IMR-90 (cell line): ENCODE measurements at places on chromosomes 3 and 15. TPM values are rescaled to one million over a fixed set of nuclear protein-coding genes. Genes with fewer than 3 reads are reported as not detected.

DNA sequence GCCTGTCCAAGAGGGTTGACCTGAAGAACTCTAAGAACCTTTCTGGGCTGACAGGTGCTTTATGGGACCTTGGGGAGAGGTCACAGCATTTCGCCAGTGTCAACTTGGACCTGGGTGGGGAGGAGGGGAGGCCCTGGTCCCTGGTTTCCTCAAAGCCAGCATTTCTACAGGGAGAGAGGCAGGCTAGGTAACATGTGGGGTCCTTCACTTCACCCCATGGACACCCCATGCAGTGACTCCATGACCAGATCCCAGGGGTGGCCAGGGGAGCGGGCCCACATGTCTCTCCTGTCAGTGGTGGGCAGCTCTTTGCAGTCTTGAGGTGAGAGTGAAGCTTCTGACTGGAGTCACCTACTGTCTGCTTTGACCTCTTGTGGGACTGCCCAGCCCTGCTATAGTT, 35.8 kb downstream of the GOLGA6L10 start:
- no peak for DNase-seq

DNA sequence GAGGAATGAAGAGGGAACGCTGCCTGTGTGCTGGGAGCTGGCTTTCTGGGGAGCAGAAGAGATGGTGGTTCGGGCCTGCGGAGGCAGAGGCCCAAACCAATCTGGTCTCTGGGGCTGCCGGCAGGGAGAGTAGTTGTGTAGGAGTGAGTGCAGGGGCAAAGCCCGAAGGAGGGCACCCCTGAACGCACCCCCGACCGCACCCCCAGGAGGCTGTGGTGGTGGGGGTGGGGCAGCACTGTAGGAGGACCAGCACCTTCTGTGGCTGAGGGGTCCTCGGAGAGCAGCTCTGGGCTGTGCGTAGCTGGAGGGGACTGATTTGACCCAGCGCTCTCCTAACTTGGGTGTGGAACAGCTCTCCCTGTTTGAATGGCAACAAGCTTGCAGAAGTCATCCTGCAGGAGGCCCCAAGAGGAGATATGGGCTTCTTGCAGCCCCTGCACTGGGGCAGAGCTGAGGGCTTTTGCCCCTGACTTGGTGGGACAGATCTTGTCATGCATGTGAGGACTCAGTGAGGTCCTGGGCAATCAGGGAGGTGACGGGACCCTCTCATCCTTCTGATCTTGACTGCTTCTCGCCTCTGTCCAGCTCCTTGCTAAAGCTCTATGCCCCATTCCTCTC, 26.1 kb downstream of the C15orf39 start:
- DNase-seq, result no peak

GRCh38 chr3:51581524-51581923, 43.0 kb downstream of the RAD54L2 start:
- DNase-seq, result peak; percentile 48

EPHA6 gene
- total RNA-seq, result not detected in 2 replicates

GRCh38 chr3:23676093-23676492, 129.7 kb upstream of the UBE2E1 start:
- peak; percentile 74 for DNase-seq

CAPN3 gene
- under 0.01 and 1.4 TPM in 2 replicates for total RNA-seq

GPR160 gene
- 0.18 and 0.28 TPM in 2 replicates for total RNA-seq

FEZF2 gene
- not detected in 2 replicates for total RNA-seq

- DNase-seq, result no peak
These were observed 102.6 kb upstream of the GAP43 start for GRCh38 chr3:115520651-115521245.

DNA sequence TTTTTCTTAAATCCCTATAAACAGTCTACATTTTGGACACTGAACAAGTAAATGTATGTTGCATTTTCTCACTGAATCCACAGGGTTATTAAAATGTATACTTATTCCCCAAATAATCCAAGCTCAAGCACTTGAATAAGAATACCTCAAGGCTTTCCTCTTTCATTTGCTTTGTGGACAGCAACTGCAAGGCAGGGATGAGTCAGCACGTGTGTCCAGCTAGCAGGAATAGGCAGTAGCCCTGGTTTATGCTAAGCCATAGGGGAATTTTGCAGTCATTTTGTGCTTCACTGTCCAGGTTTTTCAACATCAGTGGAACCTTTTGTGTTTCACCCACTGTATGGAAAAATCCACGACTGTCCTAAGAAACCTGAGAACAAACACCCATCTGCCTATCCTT, 96.7 kb upstream of the KCNMB2 start:
- peak; percentile 74 for DNase-seq

DNA sequence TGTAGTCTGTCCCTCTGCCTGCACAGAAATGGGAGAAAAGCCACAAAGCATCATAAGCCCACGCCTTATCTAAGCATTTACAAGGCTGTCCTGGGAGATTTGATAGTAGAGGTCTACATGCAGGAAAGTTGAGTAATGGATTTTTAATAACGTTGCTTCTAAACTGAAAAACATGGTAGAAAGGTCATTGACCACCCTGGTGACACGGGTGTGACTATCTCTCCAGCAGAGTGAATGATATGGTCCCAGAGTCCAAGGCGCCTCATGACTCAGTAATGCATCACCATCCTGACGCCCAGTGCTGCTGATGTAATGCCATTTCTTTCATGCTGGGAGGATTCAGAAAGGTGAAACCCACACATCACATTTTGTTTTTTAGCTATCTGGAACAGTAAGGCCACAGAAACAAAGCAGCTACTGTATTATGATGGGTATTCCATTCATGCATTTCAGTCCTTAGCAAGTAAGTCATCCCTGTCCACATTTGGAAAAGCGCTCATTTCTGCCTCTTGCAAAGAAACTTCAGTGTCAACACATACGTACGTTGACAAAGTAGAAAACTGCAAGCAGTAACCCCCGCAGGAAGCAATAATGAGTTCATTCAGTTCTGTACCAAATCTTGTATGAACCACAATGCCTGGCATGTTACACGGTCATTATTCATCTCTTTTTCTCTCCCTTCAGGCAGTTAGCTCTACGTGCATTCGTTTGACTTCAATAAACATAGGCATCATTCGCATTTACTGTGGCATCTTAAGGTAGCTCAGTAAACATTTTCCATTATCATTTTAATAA, 483.5 kb downstream of the GABRG3 start:
- DNase-seq, result peak; percentile 54

DNA sequence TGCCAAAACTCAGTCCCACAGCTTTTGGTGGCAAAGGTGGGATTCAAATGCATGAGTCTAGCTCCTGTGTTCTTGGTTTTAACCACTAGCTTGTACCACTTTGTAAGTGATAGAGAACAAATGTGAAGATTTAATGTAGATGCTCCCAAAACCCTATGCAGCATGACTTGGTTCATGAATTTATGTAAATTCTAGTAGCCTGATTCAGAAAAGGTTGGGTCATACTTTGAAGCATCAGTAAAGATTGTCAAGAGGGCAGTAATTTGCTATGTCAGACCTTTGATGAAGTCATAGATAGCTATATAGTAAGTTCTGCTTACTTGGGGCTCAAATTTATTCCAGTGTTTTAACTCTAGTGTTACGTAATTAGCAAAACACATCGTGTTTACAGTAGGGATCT, 75.6 kb downstream of the VPS8 start:
- no peak for DNase-seq

DNA sequence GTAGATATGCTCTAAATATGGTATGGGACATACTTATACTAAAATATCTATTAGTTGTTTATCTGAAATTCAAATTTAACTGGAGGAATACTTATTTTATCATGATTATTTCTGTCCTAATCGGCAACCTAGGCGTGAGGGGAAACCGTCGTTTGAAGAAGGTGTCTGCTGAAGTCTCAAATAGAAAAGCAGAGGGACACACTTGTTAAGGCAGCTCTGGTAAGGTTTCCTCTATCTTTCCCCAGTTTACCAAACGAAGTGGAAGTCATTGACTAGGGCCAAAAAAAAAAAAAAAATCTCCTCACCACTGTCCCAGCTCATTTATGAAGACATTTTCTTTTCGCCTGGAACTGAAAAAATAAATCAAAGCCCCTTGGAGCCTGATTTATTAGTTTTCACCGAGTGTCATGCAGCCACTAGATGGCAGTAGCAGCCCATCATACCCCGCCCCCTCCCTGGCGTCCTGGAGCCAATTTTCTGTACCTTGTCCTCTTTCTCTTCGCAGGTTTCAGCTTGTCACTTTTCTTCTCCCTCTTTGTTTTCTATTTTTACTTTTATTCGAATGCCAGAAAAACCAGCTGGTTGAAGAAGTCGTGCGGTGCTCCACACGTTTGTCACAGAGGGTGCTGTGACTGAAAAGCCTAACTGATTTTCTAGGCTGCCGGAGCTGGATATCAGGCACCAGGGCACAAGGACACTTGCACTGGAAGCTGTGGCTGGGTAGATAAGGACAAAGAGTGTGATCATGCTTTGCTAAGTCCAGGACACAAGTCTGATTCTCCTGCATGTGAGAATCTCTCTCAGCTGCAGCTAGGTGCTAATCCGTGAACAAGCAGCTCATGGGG, 238.7 kb downstream of the ZPLD1 start:
- DNase-seq, result peak; percentile 21

DNA sequence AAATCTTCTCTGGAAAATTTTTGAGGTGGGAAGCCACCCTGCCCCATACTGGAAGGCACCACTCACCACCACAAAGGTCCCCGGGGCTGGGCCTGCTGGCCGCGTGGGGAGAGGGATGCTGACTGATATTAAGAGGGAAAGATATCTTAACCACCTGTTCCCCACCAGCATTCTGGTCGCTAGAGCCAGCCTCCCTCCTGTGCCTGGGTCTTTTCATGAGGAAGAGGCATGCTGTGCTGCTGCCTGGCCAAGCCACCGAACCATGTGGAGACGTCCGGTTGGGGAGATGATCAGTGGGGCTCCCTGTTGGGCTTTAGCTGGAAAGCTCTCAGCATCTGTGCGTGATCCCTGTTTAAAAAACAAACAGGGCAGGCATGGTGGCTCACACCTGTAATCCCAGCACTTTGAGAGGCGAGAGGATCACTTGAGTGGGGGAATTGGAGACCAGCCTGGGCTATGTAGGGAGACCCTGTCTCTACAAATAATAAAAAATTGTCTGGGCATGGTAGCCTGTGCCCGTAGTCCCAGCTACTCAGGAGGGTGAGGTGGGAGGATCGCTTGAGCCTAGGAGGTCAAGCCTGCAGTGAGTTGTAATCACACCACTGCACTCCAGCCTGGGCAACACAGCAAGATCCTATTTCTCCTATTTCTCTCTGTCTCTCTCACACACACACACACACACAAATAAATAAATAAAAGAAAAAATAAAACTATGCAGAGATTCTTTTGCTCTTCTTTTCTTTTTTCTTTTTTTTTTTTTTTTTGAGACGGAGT, 1.0 kb downstream of the KLHL18 start:
- DNase-seq, result no peak

DNA sequence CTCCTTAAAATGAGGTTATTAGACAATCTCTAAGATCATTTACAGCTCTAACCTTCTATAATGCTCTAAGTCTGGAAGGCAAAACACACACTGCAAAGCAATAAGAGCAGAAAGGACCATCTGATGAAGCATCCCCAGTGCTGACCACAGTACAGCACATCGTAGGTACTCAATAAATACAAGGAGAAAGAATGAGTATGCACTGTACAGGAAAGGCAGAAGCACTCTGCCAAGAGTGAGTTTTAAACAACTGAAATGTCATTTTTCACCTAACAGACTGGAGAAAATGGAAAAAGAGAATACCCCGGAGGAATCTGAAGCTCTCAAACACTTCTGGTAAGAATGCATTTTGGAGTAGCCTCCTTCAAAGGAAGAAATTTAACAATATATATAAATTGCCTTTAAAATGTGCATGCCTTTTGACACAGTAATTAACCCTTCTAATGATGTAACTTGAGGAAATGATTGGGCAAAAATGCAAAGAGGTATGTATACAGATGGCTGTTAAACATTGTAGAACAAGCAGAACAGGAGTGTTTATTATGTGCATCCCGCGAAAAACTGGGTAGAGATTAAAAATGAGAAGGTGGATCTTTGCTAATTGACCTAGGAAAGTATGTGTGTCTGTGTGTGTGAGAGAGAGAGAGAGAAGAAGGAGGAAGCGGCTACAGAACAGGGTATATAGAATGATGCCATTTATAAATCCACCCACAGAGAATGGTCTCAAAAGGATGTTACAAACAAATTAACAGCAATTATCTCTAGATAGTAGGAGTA, 8.0 kb upstream of the OXTR start:
- DNase-seq, result peak; percentile 51

DNA sequence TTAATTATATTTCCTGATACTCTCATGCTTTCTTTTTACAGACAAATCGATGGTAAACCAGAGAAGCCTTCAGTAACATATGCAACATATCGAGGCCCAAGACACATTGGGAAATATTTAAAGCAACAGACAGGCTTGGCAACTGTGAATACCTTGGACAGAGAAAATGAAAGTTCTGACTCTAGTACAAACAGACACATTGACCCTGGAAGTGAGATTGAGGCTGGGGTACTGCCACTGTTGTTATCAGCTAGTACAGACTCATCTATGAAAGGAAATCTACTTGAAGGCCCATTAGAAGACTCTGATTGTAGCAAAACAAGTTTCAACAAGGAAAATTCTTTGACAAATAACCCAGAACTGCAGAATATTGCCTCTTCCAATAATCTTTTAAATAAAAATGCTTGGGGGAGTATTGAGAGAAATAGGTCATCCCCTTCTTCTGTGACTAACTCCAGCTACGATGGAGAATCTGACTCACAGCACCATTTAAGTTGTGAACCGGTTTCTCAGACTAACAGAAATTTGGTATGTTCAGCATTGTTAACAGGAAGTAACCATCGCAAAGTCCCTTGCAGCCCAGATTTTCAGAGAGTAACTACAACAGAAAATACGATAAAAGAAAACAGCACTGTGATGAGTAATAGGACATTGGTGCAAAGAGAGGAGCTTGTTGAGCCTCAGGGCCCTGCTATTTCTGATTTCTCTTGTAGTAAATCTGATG, 50.2 kb downstream of the CRYBG3 start:
- peak; percentile 97 for DNase-seq

DUOXA1 gene
- total RNA-seq, result not detected in 2 replicates

EFCC1 gene
- total RNA-seq, result not detected in 2 replicates

GRCh38 chr3:124557433-124558232, 172.6 kb upstream of the UMPS start:
- DNase-seq, result peak; percentile 71

GRCh38 chr15:61890106-61890505, 170.1 kb downstream of the VPS13C start:
- no peak for DNase-seq

DNA sequence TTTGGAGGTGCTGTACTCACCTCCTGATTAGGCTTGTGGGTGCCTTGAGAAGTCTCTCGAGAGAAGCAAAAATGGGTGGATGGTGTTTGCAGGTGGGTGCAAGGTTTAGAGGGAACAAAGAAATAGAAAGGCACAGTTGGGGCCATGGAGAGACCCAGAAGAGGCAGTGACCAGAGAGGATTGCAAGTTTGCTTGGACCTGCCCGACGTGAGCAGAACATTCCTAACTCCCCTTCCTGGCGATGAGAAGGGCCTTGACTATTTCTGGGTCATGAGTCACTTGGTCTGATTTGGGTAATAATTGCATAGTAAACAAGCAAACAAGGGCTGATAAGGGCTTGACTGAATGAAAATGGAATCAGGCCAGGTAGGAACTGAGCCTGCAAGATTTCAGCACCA, 7.0 kb upstream of the CTSH start:
- DNase-seq, result peak; percentile 47

DNA sequence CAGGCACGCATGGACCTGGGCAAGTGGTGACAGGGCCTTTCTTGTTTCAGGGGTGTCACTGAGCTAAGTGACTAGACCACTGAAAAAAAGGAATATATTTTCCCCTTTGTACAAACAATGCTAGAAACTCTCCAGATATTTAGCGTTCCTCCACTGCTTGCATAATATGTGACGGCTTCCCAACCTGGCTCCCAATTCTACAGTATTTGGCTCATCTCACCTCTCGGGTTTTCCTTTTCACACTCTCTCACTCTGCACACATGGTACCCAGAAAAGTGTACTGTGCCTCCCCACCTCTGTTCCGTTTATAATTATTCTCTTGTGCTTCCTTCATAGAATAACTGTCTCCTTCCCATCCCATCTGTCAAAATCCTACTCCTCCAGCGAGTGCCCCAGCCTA, 140.5 kb upstream of the KLHL25 start:
- no peak for DNase-seq
